Stimulated activated CD8-positive, alpha-beta memory T cell treated with anti-CD3 and anti-CD28 coated beads, Interleukin-4, amount 100 ng/mL, for 24 hours (primary cell): ENCODE measurements at places on chromosomes 3 and 15.
A peak's percentile ranks its signal among the peaks of the same experiment; 100 is the strongest.

DNA sequence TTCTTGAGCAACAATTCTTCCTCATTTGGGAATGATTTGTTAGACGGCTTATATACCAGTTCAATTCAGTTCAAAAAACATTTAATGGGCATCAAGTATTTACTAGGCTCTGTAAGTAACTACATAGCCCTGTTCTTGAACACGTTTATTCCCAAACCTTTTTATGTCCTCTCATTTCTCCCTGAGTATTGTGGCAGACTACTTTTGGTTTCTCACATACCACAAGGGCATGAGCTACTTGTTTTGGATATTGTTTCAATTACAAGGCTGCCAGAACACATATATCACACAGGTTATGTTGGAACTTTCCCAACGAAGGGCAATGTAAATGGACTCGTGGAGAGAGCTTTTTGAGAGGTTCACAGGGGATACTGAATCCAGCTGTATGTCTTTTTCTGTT lies 363.8 kb upstream of the NAALADL2 start:
- DNase-seq: no peak

GRCh38 chr15:40857601-40858341 lies 13.9 kb downstream of the SPINT1 start:
- peak; percentile 67 for DNase-seq

- DNase-seq: no peak
Observed at GRCh38 chr3:8775181-8775580, 5.8 kb upstream of the OXTR start.

DNA sequence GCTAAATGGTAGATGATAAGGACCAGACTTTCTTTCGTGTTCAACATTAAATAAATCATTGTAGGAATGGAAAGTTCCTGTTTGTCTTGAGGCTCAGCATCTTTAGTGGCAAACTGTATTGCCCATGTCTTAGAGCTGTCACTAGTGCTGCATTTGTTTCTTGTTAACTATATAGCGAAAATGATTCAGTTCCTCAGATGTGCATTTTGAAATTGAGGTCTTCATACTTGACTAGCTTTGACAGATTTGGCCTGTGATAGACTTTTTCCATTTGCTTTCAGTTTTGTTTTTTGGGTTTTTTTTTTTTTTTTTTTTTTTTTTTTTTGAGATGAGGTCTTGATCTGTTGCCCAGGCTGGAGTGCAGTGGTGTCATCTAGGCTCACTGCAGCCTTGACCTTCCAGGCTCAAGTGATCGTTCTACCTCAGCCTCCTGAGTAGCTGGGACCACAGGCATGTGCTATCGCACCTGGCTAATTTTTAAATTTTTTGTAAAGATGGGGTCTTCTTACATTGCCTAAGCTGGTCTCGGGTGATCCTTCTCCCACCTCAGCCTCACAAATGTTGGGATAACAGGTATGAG lies 9.5 kb upstream of the RPLP1 start:
- DNase-seq: no peak

- DNase-seq: peak; percentile 89
Observed at GRCh38 chr3:72447059-72447946, 400.9 kb downstream of the SHQ1 start.

DNA sequence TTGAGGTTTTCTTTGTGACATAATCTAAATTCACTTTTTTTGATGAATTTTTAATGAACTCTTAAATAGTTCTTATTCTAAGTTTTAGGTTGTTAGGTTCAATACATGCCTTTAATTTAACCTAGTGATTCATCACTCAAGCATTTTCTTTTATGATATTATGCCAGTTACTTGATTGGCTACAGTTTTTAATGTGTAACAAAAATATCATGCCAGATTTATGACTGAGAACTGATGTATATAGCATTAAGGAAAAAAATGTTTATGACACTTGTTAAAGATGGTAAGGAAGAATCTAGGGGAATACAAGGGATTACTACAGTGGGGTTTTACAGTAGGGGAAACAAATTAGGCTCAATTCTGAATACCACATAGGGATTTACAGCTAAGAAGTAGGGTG lies 103.1 kb downstream of the VGLL3 start:
- DNase-seq: no peak

DNA sequence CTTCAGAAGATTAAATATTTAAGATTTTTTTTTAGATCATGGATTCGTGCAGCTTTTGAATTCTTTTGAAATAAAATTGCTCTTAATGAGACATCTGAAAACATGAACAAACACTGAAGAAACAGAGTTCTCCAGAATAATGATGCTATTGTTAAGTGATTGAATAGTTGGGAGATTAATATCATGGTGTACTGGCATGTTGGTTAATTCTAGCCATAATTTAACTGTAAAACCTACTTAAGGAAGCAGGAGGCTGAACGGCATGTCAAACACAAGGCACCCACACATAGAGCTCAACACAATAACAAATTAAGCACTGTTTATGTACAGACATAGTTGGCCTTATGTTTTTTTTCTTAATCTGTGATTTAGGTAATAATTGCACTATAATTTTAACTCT lies 185.6 kb downstream of the RBMS3 start:
- DNase-seq: no peak

DNA sequence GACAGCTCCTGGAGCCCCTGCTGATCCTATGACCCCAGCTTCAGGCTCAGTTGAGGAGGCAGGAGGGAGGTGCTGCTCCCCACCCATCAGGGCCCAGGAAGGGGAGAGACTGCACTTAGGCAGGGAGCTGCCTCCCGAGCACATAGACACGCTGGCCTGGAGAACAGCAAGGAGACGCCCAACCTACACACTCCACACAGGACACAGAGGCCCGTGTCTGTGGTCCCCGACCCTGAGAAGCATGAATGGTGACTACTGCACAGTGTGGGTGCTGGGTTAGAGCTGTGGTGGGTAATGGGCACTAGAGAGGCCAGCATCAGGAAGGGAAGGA lies 1.1 kb upstream of the HHATL start:
- no peak for DNase-seq

GRCh38 chr15:40451527-40452158 lies 10.9 kb downstream of the BAHD1 start:
- DNase-seq: no peak

DNA sequence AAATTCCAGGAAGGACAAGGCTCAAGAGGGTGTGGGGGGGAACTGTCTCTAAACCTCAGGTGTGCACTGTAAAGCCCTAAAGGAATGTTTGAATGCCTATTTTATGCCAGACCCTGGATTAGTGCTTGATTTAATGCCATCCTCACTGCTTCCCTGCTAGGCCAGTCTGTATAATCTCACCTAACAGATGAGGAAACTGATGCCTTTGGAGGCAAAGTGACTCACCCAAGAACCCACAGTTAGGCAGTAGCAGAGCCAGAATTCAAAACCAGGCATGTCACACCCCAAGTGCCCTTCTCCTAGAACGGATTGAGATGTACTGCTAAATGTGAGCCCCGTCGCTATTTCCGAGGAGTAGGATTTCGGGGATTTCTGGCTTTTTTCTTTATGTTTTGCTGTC lies 7.8 kb downstream of the CAMK1 start:
- DNase-seq: no peak

GRCh38 chr15:48862705-48863104 lies 15.2 kb upstream of the EID1 start:
- DNase-seq: no peak

DNA sequence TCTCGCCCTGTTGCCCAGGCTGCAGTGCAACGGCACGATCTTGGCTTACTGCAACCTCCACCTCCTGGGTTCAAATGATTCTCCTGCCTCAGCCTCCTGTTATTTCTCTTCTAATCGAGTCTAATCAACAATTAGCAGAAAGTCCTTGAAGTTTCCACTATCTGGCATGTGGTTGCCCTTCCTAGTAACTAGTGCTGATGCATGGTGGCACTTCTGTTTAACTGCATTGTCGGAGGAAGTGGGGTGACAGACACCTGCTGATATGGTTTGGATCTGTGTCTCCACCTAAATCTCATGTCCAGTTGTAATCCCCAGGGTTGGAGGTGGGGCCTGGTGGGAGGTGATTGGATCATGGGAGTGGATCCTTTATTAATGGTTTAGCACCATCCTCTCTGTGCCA lies 9.2 kb downstream of the CRTAP start:
- no peak for DNase-seq

GRCh38 chr15:98684436-98684835 lies 36.1 kb downstream of the IGF1R start:
- no peak for DNase-seq

GRCh38 chr3:129398803-129399144 lies 29.7 kb downstream of the EFCAB12 start:
- no peak for DNase-seq

DNA sequence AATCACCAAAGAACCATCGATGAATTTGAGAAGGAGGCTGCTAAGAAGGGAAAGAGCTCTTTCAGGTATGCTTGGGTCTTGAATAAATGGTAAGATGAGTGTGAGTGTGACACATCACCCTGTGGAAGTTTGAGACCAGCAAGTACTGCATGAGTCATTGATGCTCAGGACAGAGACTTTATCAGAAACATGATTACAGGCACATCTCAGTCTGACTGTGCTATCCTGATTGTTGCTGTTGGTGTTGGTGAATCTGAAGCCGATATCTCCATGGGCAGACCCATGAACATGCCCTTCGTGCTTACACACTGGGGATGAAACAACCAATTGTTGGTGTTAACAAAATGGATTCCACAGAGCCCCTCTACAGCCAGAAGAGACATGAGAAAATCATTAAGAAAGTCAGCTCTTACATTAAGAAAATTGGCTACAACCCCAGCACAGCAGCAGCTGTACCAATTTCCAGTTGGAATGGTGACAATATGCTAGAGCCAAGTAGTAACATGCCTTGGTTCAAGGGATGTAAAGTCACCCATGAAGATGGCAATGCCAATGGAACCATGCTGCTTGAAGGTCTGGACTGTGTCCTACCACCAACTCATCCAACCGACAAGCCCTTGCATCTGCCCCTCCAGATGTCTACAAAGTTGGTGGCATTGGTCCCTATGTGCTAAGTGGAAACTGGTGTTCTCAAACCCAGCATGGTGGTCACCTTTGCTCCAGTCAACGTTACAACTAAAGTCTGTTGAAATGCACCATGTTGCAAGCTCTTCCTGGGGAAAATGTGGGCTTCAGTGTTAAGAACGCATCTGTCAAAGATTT lies 20.5 kb downstream of the TM4SF4 start:
- no peak for DNase-seq
